Iris pigment epithelial cell (primary cell): ENCODE measurements at places on chromosomes 5 and 9.

DNA sequence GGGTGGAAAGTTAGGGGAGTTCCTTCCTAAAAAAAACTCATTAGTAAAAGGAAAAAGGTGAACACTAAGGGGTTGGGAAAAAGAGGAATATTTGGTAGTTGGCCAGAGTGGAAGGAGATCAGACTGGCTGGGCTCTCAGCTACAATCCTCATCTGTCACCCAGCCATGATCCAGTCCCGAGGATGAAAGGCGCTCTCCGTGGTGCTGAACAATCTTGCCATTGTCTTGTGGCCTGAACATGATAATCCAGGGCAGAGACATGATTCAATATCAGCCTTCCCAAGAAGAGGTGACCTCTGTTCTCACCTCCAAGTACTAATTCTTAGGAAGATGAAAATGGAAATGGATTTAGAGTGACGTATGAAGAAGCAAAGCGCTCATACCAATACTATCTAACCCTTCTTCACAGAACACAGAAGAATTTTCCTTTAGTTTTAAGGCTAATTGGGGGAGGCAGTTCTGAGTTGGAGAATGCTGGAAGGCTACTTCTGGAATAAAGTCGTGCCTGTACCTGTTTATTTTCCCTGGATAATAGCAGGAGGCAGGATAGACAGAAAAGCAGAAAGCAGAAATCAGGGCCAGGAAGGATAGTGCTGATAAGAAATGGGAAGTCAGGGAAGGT is 36.6 kb upstream of the MYORG start:
- peak; percentile 45 for DNase-seq

DNA sequence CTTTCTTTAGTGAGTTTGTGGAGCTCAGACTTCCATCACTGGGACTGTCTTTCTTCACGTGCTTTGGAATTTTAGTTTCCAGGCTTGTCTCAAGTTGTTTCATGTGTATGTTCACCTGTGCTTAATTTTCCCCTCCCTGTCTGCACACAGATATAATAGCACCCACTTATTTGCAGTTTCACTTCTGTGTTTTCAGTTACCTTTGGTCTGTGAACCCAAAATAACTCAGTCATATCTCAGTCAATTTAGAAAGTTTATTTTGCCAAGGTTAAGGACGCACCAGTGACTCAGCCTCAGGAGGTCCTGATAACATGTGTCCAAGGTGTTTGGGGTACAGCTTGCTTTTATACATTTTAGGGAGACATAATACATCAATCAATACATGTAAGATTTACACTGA is 330.4 kb downstream of the ICE1 start:
- no peak for DNase-seq

DNA sequence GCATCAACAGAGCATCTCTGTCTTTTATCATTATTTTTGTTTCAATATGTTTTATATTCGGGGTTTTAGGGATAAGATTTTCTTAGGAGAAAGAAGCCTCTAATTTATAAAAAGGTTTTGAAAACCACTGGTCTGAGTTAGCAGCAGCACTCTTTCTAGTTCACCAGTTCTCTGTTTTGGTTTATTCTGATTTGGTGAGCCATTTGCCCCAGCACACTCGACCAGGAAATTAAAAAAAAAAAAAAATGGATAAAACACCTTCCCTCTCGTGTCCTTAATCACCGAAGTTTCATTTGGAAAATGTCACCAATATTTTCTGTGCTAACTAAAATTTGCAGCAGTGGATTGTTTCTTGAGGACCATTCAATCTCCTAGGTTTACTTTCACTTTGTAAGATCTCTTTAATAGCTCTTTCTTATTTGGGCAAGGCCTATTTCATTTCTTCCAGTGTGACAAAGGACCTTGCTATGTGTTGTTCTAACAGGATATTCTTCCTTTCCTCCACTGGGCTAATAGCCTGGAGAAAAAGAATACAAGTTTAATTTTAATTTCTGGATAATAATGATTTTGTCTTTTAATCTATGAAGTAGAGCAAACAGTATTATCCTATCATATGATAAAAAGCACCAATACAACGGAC is 57.8 kb upstream of the ANXA1 start:
- DNase-seq = no peak

DNA sequence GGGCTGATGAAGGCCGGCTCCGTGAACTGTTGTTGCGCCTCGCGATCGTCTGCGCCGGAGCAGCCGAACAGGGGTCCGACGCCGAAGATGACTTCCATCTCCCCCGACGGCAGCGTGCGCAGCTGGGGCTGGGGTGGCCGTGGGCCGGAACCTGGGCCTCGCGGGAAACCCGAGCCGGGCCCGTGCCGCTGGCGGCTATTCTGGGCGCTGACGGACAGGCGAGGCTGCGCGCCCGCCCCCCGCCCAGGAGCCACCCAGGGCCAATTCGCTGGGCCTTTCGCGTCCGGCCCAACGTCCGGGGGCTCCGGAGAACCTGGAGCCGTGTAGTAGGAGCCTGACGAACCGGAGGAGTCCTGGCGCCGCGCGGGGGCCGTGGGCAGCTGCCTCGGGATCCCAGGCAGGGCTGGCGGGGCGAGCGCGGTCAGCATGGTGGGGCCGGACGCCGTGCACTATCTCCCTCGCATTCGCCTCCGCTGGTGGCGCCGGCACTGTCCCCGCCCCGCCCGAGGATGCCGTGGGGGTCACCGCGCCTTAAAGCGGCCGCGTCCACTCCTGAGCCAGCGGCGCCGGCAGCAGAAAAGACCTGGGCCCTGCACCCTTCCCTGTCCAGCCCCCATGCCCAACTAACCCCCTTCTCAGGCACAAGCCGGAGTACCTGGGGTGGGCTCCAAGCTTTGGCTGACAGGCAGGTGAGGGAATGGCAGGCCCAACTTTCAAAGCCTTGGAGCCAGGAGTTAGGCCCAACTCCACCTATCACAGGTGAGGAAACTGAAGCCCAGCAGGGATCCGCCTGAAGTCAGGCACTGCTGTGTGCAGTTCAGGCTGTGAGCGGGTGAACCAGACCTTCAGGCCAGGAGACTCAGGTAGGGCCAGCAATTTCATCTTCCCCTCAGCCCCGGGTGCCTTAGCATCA is at the start of gene PROB1:
Gene PROB1 (minus strand): TSS at position 451 of the 913 bp plus-strand sequence. CDS start 23 bp downstream, at position 428.
- no peak for DNase-seq

- no peak for DNase-seq
Measured at GRCh38 chr5:38554403-38554802, 2.0 kb downstream of the LIFR start.

DNA sequence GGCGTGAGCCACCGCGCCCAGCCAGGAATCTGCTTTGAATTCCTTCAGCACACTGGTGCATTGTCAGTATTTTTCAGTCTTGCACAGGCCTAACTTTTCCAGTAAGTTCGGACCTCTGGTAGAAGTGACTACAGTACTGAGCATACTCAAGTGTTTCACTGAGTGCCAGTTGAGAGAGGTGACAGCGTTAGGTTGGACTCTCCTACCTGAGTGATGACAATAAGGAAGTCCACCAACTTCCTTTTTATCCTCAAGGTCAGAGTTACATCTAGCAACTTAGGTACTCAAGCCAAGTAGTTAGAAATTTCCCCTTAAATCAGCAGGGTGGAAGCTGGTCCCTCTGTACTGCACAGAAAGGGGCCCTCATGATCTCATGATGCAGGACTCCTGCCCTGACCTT is 26.0 kb upstream of the FSD1L start:
- no peak for DNase-seq

- DNase-seq = peak; percentile 26
Measured at GRCh38 chr9:85884256-85884655, 56.7 kb upstream of the NAA35 start.

DNA sequence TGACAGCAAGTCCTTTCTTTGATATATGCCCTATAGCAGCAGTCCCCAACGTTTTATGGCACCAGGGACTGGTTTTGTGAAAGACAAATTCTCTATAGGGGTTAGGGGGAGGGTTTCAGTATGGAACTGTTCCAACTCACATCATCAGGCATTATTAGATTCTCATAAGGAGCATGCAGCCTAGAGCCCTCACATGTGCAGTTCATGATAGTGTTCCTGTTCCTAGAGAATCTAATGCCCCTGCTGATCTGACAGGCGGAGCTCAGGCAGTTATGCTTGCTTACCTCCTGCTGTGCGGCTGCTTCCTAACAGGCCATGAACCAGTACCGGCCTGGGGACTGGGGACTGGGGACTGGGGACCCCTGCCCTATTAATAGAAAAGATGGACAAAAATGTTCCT is 2.7 kb upstream of the RAPGEF6 start:
- no peak for DNase-seq

DNA sequence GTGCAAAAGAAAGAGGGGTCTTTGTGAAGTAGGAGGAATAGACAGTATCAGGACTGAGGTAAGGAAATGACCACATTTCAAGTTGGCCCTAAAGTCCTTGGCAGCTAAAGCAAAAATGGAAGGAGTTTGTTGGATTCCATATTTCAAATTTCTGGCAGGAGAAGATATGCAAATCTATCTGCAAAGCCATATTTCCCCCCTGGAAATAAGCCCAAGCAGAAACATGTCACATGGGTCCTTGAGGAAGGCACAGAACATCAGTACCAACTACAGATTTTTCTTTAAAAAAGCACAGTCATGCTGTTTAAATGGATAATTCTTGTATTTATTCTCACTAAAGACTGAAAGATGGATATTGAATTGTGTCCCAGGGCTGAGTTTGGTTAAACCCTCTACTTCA is 323.0 kb downstream of the TRIM32 start:
- DNase-seq = no peak

GRCh38 chr5:98769210-98769958 is 4.1 kb upstream of the RGMB start:
- DNase-seq = peak; percentile 86

DNA sequence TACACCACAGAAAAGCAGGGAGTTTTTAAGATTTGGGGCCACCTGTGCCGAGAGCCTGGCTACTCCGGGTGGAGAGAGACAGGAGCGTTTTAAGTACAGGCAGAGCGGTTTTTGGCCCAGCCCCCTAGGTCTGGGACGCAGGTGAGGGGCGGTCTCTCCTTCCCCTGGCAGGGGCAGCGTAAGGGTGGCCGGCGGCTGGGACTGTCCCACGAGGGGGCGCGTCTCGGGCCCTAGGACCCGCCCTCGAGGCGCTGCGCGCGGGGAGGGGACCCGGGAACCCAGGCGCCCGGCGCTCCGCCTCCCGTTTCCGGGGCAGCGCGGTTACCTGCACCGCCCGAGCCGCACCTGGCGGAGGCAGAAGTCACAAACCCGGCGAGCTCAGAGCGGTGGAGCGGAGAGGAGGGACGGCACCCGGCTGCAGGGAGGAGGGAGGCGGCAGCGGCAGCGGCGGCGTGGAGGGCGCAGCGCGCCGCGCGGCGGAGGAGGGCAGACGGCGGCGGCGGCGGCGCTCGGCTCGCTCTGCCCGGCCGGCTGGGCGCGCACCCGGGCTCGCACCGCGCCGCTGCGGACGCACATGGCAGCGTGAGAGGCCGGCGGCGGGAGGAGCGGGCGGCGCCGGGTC is at the start of gene WWC1:
Gene WWC1 (plus strand): TSS at position 304 of the 622 bp plus-strand sequence. CDS start 508 bp downstream, outside the sequence.
- DNase-seq = peak; percentile 36

GRCh38 chr9:91246846-91247245 is 114.9 kb downstream of the AUH start:
- peak; percentile 33 for DNase-seq

GRCh38 chr5:92641031-92641962 is 939.7 kb downstream of the NR2F1-AS1 start:
- DNase-seq = peak; percentile 86

DNA sequence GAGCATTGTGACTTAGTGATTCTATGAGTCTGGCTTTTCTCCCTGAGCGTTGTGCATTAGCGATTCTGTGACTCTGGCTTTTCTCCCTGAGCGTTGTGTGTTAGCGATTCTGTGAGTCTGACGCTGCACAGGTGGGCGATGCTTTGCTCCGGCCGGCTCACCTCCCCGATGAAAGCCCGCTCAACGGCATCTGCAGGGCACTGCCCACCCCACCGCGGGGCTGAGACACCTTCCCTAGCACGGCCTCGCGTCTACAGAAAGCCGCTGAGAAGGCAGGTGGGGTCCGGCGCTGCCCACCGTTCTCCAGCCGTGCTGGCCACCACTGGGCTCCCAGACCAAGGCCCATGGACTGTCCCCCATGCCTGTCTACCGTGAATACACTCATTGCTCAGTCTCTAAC is 12.8 kb upstream of the SLC9A3 start:
- no peak for DNase-seq

DNA sequence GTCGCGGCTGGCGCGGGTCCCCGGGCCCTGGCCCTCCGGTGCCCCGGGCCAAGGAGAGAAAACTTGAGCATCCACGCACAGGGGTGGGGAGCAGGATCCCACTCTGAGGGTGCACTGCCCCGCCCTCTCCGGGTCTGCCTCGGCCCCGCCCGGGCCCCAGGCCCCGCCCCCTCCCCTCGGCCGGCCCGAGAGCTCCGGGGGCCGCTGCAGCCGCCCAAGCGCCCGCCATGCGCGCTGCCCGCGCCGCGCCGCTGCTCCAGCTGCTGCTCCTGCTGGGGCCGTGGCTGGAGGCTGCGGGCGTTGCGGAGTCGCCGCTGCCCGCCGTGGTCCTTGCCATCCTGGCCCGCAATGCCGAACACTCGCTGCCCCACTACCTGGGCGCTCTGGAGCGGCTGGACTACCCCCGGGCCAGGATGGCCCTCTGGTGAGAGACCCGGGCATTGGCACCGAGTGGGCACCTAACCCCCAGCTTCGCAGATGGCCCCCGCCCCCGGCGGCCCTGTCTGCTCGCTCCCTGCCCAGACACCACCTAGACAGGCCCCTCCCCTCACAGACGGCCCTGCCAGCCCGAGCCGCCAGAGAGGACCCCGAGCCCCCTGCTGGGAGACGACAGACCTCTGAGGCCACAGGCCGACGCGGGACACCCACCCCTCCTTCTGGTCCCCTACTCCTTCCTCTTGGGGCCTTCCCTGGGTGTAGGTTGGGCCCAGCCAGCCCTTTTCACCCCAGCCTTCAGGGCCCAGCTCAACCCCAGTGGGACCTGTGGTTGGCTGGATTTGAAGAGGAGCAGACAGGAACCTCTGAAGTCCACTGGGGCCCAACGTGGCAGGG is at the start of gene CERCAM:
Gene CERCAM (plus strand): TSS at position 207 of the 831 bp plus-strand sequence. CDS start 21 bp downstream, at position 228.
- peak; percentile 35 for DNase-seq

DNA sequence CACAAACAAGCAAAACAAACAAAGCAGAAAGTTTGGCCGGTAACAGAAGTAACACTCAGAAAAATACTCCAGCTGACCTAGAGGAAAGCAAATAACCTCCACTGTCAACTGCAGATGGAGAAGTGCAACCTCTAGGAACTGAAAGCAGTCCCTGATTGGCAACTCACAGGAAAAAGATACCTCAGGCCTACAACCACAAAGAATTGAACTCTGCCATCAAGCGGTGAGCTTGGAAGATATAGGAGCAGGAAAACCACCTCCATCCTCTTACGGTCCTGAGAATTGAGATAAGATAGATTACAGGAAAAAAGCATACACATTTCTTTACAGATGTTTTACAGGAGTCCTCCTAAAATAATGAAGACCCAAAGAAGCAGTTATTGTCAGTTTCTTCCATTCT is 184.5 kb downstream of the PDZD2 start:
- no peak for DNase-seq

GRCh38 chr5:57302643-57303042 is 128.8 kb downstream of the GPBP1 start:
- peak; percentile 62 for DNase-seq
